ENCODE measurements at places on chromosomes 4 and X.

GRCh38 chr4:84683064-84683850, 100.3 kb downstream of the CDS1 start:
- no peak for DNase-seq

- DNase-seq, result no peak
These were observed 1.6 kb downstream of the METAP1 start for GRCh38 chr4:98997166-98997565.

- DNase-seq, result peak; percentile 50
These were observed 28.2 kb downstream of the TAPT1 start for GRCh38 chr4:16197876-16198665.

GRCh38 chrX:134406356-134407064, 53.5 kb upstream of the HPRT1 start:
- no peak for DNase-seq

DNA sequence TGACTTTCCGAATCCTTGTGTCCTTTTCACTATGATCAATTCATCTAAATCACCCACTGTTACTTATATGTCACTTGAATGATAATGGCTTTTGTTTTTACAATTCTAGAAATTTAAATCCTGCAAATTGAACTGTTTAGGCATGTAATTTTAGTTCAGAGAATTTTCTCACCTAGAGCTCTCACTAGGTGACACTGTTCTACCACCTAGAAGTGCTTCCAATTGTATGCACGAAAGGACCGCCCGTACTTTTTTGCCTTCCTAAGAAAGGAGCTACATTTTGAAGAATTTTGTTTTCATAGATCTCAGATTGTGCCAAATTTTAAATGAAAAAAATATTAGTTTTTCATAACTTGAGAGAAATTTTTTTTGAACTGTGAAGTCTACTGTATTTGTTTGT, 481.6 kb upstream of the FSTL5 start:
- DNase-seq, result no peak

DNA sequence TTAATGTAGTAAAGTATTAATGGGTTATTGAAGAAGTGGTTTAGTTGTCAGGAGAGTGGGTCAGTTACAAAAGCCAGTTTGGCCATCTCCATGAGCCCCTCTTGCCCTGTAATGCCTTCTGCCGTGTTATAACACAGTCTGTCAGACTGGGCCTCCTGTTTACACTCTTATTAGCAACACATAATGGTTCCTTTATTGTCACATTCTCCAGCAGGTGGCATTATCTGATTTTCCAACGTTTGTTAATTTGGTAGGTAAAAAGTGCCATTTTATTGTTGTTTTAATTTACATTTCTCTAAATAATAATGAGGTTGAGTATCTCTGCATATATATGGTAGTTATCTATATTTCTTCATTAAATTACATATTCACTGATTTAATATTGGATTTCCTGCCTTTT, 560.8 kb downstream of the FGF13 start:
- DNase-seq, result no peak

DNA sequence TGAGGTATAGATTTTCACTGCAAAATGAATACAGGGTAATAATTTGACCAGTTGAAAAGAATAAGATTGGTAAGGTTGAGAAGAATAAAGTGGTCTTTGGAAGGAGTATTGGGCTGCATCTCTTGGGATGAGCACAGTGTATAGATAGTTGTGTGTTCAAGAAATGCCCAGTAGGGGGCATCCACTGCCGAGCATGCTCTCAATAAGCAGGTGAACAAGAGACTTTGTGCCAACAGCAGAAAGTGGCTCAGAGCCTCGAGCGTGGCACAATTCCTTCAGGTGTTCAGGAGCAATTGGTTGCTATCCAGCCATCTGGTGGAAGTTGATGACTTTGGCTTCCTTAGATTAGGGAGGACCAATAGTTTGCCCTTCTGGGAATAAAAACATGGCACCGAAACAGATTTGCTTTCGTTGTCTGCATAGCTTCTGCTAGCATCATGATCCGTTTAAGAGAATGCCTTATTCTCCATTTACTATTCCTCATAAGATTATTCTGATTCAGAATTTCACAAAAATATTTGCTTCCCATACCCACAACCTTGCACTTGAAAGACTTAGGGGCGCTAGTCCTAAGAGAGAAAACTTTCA, 258.1 kb upstream of the NEIL3 start:
- DNase-seq, result no peak

- DNase-seq, result no peak
These were observed 22.1 kb upstream of the DGKK start for GRCh38 chrX:50492720-50493119.

GRCh38 chrX:119686087-119686691, 6.8 kb downstream of the SEPTIN6 start:
- DNase-seq, result no peak

- no peak for DNase-seq
These were observed 215.5 kb upstream of the VEGFC start for GRCh38 chr4:177008071-177008835.

DNA sequence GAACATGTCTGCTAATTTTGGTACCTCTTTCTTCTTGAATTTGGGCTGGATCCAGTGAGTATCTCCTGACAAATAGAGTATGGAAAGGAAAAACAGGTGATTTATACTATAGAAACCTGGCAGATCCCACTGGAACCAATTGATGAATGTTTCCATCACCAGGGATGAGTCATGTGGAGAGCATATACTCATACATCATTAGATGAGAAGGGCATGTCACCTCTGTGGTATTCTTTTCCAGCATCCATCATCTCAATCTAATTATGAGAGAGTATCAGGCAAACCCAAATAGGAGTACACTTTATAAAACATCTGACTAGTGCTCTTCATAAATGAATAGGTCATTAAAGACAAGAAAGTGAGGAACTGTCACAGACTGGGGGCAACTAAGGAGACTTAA, 90.7 kb downstream of the CLDN22 start:
- no peak for DNase-seq

- no peak for DNase-seq
These were observed 225.8 kb downstream of the STK32B start for GRCh38 chr4:5277079-5277478.

- no peak for DNase-seq
These were observed 55.7 kb upstream of the IQSEC2 start for GRCh38 chrX:53337101-53337500.

DNA sequence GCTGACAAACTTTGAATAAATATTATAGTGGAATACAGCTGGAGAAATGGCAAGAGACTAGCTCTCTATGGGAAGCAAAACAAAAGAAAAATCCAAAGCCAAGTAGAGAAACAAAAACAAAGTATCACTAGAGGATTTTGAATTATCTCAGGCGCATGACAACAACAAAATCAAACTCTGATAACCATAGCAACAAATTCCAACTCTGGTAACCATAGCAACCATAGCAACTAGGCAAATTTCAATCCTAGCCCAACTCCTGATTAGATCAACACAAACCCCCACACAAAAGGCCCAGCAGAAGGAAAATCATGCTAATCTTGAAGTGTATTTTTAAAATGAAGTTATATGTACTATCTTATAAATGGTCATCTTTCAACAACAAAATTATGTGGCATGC, 98.4 kb upstream of the MAGEE2 start:
- DNase-seq, result no peak

- no peak for DNase-seq
These were observed 27.4 kb downstream of the HMGN5 start for GRCh38 chrX:81174286-81174685.

- no peak for DNase-seq
These were observed 341 bp upstream of the SLC2A9 start for GRCh38 chr4:10021653-10022023.

DNA sequence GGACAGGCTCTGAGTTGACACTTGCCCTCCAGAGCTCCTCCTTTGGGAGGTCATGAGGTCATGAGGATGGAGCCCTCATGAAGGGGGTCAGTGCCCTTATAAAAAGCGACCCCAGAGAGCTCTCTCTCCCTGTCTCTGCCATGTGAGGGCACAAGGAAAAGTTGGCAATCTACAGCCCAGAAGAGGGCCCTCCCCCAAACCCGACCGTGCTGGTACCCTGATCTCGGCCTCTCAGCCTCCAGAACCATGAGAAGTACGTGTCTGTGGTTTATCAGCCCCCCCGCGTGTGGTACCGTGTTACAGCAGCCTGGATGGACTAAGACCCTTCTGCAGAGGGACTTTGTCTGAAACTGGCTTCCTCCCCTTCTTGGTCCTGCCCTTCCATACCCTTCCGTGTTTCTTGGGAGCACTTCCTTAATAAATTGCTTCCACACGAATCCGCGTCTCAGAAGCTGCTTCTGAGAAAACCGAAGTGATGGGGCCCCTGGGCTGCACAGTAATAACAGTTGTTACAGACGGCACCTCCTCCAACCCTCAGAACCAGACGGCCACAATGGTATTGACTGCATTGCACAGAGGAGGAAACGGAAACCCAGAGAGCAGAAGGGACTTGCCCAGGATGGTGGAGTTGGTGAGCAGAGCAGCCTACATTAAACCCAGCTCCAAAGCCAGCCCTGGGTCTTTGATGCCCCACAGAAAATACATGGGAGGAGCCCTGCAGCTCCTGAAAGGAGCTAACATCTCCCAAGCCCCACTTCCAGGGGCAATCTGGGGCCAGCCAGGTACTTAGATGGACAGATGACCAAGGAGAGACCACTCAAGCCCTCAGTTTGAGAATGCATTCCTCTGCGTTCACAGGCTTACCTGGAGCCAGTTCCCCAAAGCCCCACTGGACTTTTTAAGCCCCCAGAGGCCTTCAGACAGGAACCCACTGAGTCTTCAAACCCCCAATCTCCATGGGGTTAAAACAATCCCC, 242.7 kb downstream of the BCOR start:
- no peak for DNase-seq

- no peak for DNase-seq
These were observed 113.7 kb downstream of the SOWAHB start for GRCh38 chr4:76784237-76784636.

DNA sequence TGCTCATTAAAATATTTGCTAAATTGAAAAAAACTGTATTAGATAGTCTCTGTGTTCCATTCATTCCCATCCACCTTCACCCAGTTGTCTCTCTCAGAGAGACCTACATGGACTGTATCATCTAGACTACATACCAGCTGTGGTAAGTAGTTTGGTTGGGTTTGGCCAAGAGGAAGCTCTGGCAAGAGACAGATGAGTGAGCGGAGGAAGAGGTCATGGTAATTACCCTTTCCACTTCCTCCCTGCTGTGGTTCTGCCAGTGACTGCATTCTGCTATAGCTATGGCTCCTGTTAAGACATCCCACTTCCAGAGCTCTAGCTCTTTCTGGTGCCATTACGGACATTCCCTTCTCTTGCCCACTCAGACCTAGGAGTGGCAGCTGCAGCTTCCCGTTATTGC, 239.0 kb upstream of the MID1 start:
- DNase-seq, result no peak

- no peak for DNase-seq
These were observed 51.2 kb downstream of the DCX start for GRCh38 chrX:111360839-111361238.

DNA sequence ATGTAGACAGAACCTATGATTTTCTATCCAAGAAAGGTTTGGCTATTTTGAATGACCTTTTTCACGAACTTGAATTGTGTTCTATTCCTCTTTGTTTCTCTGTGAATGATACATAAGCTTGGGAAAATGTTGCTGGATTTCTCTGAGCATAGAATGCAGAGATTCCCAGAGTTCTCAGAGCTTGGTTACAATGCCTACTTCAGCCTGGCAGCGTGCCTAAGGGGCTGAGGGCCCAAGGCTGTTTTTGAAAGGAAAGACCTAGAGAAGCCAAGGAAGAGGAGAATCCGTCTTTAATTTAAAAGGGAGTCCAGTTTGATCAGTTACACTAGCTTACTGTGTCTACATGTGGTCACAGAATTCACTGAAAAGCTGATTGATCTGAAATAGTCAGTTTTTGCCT, 55.3 kb upstream of the CXorf51B start:
- DNase-seq, result no peak

DNA sequence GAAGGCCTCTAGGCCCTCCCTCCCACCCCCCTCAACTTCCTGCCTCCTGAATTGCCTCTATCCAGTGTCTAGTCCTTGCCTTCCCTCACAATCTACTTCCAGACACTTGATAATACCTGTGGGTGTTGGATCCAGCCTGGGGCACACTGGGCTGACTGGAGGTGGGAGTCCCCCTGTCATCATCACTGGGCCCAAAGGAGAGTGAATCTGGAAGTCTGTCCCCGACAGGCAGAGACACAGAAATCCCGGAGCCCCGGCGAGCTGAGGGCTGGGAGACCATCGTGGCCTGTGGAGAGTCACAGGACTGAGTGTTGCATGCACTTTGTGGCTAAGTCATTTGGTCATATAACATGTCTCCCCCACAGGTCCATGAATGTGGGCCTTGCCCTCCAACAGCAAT, 8.4 kb upstream of the SYP start:
- no peak for DNase-seq

- no peak for DNase-seq
These were observed 193.2 kb downstream of the COMMD8 start for GRCh38 chr4:47270201-47270888.

GRCh38 chr4:155442267-155443105, 65.7 kb upstream of the MAP9 start:
- DNase-seq, result peak; percentile 19

Measured in NCI-H1930 (cell line).